ENCODE measurements at places on chromosomes 1 and 21. TPM values are rescaled to one million over a fixed set of nuclear protein-coding genes. Genes with fewer than 3 reads are reported as not detected.

The OR2AK2 gene
- 0.80 TPM for total RNA-seq

GRCh38 chr1:42211224-42211623 lies 46.7 kb upstream of the GUCA2A start:
- no peak for DNase-seq

- DNase-seq: no peak
Observed at GRCh38 chr1:51093581-51093980, 8.4 kb upstream of the C1orf185 start.

GRCh38 chr1:98179151-98179773 lies 258.4 kb upstream of the DPYD start:
- DNase-seq: no peak

The PDZK1IP1 gene
- 3.1 TPM for total RNA-seq

DNA sequence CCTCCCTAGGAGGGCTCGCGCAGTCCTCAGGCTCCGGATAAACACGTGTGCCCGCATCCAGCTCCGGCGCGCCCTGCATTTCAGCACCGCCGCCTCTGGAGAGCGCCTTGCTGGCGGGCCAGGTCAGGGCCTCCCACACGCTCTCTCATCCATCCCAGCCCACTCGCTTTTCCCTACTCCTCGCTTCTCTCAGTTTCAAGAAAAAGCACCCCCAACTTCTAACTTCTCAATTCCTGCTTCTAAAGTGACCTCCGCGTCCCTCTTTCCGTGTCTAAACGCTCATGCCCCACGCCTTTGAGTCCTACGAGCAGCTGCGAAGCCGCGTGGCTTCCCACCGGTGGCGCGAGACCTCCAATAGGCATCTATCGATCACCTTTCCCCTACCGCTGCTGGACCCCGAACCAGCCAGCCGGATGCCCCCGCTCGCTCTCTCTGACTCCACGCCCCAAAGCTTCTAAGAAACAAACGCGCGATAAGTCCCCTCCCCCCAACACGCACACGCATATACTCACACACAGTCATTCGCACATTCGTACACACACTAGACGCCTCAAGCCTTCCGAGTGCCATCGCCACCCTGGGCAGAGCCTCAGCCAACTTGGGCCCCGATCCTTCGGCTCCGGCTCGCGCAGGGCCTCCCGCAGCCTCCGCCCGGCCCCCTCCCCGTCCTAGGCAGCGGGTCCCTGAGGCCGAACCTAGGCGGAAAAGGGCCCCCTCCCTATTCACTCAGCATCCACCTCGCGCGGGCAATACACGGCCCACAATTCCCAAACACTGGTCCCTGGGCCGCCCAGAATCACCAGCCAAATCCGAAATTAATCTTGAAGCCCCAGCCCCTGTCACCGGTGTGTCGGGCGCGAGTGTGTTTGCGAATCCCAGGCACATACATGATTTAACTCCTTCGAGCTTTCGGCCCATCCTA lies 1.1 kb downstream of the NMNAT2 start:
- peak; percentile 43 for DNase-seq

DNA sequence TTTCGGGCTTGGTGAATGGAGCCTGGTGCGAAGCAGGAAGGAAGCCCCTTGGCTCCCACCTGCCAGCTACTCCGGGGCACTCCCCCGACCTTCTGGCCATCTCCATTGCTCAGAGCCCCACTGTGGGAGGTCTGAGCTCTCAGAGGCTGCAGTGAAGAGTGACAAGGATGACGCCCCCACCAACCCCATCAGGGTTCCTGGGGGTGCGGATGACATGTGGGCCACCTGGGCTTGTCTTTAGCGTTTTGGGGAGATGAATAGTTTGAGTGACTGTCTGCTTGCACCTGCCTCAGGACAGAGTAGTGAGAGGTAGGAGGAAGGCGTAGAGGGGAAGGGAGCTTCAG lies 43.2 kb upstream of the LBR start:
- no peak for DNase-seq

DNA sequence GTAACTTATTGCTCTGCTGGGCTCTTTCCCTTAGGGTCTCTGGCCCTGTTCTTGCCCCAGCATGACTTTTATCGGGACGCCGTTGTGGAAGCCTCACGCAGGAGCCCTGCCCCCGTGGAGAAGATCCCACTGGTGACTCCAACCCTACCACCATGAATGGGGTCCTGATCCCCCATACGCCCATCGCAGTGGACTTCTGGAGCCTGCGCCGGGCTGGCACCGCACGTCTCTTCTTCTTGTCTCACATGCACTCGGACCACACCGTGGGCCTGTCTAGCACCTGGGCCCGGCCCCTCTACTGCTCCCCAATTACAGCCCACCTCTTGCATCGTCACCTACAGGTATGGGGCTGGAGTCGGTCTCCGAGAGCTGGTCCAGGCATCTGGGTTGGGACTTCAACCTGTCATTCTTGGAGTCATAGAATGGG lies 322 bp downstream of the DCLRE1B start:
- DNase-seq: no peak

The RHBDL2 gene
- total RNA-seq: not detected

GRCh38 chr21:32806810-32807386 lies 35.3 kb upstream of the PAXBP1 start:
- no peak for DNase-seq

The ARHGAP30 gene
- total RNA-seq: 3.2 TPM

DNA sequence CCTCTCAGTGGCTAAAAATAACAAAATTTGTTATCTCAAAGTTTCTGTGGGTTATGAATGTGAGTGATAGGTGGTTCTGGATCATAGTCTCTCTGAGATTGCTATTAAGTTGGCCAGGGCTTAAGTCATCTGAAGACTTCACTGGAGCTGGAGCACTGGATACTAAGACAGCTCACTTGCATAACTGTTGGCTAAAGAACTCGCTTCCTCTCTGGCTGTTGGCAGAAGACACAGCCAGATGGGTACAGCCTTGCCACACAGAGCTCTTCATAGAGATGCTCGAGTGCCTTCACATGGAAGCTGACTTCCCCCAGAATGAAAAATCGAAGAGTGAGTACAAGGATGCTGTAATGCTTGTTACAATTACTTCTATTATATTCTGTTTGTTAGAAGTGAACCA lies 333.8 kb downstream of the ZP4 start:
- DNase-seq: no peak

DNA sequence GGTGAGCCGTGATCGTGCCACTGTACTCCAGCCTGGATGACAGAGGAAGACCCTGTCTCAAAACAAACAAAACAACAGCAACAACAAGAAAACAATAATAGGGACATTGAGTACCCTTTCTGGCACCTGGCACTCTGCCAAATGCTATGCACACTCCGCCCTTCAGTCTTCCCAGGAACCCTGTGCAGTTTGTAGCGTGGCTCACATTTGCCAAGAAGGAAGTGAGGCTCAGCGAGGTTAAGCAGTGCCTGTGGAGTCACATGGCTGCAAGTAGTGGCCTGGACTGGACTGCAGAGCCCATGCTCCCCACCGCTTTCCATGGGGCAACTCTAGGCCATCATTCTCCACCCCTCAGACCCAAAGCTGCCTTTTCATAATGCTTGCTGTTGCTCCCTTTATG lies 5.3 kb upstream of the EVA1B start:
- no peak for DNase-seq

GRCh38 chr1:48469616-48470480 lies 2.2 kb downstream of the SPATA6 start:
- DNase-seq: peak; percentile 58

DNA sequence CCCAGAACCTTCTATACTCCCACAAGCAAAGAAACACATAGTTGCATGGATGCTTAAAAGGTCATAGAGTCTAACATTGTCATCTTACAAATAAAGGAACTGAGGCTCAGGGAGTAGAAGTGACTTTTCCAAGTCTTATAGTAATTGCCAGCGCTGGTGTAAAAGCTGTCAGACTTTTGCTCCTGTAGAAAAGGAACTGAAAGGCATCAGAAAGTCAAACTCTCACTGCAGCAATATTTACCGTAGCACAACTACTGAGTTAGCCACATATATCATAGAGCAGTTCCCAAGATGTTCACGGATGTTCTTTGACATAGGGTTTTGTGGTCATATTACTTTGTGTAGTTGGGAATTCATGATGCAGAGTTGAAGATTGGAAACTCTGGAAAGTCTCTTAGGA lies 16.6 kb upstream of the USP24 start:
- no peak for DNase-seq

DNA sequence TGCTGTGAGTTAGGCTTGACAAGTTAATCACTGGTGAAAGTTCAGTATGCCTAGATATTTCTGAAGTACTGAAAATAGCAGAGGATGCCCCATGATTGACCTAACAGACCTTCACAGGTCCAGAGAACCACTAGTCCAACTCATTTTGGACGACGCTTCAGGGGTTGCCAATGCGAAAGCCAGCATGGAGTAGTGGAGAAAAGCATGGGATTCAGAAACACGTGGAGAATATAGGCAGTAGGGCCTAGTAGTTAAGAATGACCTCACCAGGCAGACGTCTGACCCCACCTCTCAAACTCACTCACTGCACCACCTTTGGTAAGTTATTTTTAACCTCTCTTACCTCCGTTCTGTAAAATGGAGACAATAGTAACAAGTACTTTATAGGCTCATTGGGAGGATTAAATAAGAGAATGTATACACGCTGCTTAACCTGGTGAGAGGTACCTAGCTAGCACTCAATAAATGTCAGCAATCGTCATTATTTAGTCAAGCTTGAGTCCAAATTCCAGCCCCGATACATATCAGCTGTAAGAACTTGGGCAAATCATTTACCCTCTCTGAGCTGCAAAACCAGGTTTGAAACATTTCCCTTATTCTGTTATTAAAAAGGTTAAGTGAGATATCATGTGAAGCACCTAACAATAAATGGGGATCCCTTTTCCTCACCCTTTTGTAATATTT lies 13.2 kb downstream of the PLPP3 start:
- no peak for DNase-seq

GRCh38 chr1:4488018-4488417 lies 166.4 kb upstream of the AJAP1 start:
- DNase-seq: no peak

DNA sequence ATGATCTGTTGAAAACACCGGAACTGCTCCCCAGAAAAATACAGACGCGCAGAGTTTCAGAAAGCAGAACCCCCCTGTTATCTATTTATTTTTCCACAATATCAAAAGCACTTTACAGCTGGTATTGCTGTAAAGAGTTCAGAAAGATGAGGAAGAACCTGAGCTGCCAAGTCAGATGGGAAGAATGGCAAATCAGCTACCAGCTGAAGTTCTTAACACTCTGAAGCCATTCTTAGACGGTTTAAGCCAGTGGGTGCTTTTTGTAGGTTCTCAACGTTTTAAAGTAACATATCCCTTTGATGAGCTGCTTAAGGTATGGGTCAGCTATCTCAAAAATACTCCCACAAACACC lies 714 bp upstream of the AKIRIN1 start:
- DNase-seq: no peak

DNA sequence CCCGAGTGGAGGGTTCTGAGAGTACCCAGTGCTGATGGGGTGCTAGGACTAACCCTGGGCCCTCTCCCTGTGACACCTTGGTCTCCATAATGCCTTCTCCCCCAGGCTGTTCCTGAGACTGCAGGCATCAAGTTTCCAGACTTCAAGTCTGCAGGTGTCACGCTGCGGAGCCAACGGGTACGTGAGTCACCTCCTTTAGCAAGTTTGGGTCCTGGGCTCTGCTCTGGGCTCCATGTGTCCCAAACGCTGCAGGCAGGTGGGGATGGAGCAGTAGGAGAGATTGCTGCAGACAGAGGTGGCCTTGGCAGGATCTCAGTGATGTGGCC lies 6.0 kb downstream of the DMAP1 start:
- no peak for DNase-seq

GRCh38 chr1:206447792-206448191 lies 22.5 kb upstream of the IKBKE start:
- no peak for DNase-seq

The GUK1 gene
- total RNA-seq: 129 TPM

DNA sequence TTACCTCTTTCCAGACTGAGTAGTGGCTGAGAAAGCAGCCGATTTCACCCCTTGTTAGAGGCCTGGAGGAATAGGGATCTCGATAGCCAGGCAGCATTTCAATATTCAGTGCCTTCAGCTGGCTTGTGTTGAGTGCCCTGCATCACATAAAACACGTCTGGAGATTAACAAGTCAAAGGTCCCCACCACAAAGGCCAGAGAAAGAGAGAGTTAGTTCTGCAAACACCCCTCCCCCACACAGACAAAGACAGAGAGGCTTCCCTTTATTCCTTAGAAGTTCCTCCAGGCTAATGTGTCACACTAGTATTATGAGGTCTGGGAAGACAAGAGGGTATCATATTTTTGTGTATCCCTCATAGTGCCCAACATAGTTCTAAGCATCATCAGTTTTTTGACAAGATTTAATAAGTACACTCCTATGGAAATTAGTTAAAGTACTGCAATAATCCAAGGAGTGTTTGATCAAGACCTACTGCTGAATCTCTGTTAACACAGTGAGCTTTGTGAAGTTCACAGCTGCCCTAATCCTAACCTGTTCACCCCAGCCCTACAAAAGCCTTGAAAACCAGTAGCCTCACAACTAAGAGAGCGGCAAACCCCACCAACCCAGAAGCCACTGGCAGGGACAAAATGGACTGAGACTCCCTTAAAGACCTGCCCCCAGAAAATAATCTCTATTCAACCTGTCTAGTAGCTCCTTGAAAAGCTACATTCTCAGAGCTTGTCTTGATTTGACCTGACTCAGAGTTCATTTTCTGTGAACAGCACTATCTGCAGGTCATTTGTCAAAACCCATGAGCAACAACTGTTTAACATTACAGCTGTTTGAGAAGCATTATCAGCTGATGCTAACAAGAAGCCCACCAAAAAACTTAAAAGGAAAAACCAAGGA lies 91.9 kb downstream of the COLGALT2 start:
- DNase-seq: no peak

DNA sequence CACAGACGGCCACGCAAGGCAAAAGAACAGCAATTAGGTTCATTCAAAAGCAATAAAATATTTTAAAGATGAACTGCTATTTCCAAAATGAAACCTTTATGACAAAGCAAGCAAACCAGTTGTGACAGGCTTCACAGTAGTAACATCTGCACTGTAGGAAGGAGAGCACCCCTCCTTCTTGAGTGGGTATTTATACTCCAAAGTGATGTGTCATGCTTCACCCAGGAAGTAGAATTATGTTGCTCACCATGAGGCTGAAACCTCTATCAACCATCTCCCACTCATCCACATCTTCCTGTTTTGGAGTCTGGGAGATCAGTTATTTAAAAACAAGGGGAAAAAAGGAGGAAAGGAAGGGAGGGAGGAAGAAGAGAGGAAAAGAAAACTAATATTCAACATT lies 885 bp downstream of the OR2T10 start:
- DNase-seq: no peak

DNA sequence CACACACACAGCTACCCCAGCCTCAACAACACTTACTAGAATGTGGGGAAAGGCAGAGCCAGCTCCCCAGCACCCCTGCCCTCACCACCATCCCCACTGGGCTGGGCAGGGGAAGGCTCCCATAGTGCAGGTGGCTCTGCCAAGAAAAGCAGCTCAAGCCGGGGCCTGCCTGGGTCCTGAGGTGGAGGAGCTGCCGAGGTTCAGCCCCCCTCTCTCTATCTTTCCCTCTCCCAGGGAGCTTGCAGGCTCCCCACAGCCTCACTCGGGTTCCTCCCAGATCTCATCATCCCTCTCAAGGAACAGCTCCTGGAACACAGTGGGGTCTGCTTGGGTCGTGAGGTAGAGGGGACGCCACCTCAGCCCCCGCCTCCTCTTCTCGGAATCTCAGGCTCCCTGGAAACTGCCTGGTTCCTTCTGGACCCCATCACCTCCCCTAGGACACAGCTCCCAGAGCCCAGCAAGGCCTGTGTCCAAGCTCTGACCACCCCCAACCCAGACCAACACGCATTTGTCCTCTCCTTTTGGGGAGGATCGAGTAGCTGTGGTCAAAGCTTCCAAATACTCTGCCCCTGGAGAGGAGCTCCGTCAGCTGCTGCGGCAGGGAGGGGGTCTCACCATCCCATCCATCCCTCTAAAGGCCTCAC lies 704 bp downstream of the S100A16 start:
- no peak for DNase-seq

The SIK1 gene
- total RNA-seq: 278 TPM

- no peak for DNase-seq
Observed at GRCh38 chr1:200039849-200040474, 12.5 kb downstream of the NR5A2 start.
